Mammary microvascular endothelial cell (primary cell): ENCODE measurements at places on chromosomes 13 and 19. TPM values are rescaled to one million over a fixed set of nuclear protein-coding genes. Genes with fewer than 3 reads are reported as not detected.

Gene CFAP97D2
- 0.10 and 0.27 TPM in 2 replicates for total RNA-seq

Gene ADGRE1
- total RNA-seq = not detected in 2 replicates

Gene SGCG
- not detected in 2 replicates for total RNA-seq

Gene ING1
- 8.7 and 15.4 TPM in 2 replicates for total RNA-seq

Gene EFNB2
- 28.6 and 28.7 TPM in 2 replicates for total RNA-seq

Gene NCLN
- total RNA-seq = 90.3 and 94.6 TPM in 2 replicates

Gene FAM216B
- total RNA-seq = not detected in 2 replicates

Gene KIR2DL4
- total RNA-seq = not detected in 2 replicates

Gene TUBB4A
- not detected in 2 replicates for total RNA-seq

Gene DCT
- total RNA-seq = not detected in 2 replicates

Gene FOSB
- total RNA-seq = 7.8 and 11.8 TPM in 2 replicates

Gene DUXA
- not detected in 2 replicates for total RNA-seq

Gene ATXN8OS
- not detected in 2 replicates for total RNA-seq

Gene GRK1
- total RNA-seq = not detected in 2 replicates

Gene MBD3L2B
- total RNA-seq = not detected in 2 replicates

Gene CEACAM21
- 2.5 and 14.9 TPM in 2 replicates for total RNA-seq

Gene OR7A17
- total RNA-seq = not detected in 2 replicates

Gene LILRB1
- total RNA-seq = not detected in 2 replicates
